ENCODE measurements at places on chromosomes 4 and X.

DNA sequence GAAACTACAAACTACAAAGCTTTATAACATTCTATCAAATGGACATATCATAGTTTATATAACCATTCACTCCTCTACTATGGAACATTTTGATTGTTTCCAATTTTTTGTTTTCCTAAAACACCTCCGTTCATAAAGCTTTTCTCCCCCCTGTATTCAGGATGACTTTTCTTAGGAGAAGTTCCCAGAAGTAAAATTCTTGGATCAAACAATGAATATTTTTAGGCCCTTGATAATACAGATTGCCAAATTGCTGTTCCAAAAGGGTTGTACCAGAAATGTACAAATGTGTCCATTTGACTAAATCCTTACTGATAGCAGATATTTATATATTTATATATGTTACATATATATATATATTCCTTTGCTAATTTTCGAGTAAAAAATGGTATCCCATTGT lies 77.8 kb downstream of the GPC3 start:
- no peak for DNase-seq

GRCh38 chrX:68487254-68487653 lies 11.6 kb upstream of the YIPF6 start:
- no peak for DNase-seq

DNA sequence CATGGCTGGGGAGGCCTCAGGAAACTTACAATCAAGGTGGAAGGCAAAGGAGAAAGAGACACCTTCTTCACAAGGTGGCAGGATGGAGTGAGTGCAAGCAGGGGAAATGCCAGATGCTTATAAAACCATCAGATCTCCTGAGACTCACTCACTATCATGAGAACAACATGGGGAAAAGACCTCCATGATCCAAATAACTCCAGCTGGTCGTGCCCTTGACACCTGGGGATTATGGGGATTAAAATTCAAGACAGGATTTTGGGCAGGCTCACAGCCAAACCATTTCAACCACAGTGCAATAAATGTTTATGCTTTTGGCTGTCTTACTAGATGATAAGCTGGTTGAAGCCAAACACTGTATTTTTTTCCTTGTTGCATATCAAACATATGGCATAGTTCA lies 1112.4 kb downstream of the STIM2 start:
- DNase-seq, result no peak

- DNase-seq, result no peak
Observed at GRCh38 chrX:37754516-37754915, 25.3 kb upstream of the CYBB start.

DNA sequence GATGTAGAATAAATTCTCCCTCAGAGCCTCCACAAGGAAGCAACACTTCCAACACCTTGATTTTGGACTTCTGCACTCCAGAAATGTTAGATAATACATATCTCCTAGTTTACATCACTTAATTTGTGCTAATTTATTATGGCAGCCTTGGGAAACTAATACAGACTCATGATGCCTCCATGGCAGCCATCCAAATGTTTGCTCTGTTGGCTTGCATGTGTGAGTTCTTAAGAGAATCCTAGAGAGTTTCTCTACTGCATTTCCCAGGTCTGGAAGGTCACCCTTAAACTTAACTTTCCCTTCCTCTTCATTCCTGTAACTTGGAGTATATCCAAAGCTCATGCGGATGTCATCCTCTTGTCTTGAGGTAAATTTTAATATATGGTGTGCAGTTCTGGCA lies 956.1 kb downstream of the ADGRL3 start:
- DNase-seq, result no peak

DNA sequence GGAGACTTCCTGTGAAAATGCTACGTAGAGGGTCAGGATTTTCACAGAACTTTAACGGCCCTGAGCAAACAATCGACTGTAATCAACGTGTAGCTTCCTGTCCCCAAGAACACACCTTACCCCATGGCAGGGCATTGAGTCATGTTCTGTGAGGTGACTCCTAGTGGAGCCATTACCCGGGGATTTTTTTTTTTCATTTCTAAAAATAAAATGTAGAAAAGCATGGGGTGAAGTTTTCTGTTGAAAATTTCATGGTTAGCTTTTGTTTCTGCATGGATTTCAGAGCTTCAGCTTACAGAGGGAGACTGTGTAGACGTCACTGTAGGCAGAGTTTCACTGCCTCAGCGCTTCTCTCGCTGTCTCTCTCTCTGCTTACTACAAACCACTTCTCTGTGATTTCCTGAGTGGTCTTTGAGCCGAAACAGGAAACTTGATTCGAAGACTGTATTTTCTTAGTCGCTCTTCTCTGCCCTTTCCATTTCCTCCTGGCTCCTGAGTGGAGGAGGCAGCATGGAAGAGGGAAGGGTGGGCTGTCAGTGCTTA lies 111.7 kb downstream of the NFKB1 start:
- no peak for DNase-seq

GRCh38 chr4:118683513-118683912 lies 1.7 kb upstream of the METTL14 start:
- DNase-seq, result no peak

DNA sequence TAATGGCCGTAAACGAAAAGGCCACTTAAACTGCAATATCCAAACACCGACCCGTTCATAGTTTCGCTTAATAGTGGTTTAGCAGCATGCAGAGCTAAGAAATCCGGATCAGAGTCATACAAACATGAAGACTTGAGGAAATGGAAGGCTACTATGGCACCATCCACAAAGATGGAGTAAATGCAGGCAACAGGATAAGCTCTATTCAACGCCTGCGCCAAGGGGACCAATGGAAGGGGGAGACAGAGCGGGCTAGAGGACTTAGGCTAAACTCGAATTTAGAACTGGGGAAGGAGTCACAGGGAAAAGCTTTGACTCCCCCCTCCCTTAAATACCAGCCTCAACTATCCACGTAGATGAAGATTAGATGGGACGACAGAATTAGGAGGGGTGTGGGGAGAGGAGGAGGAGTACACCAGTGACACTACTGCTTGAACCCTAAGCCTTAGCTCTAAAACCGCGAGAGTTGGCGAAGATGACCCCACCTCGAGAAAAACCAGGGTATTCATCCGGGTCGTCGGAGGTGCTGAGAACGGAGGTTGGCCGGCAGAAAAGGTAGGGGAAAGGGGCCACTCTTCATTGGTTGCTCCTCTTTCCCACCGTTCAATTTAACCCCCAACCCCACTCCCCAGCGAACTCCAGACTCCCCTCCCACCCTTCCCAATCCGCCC lies 3.5 kb downstream of the HUWE1 start:
- peak; percentile 50 for DNase-seq

- DNase-seq, result no peak
Observed at GRCh38 chr4:79982601-79983322, 90.3 kb downstream of the ANTXR2 start.

GRCh38 chr4:1666391-1666790 lies 17.7 kb downstream of the FAM53A start:
- DNase-seq, result no peak

DNA sequence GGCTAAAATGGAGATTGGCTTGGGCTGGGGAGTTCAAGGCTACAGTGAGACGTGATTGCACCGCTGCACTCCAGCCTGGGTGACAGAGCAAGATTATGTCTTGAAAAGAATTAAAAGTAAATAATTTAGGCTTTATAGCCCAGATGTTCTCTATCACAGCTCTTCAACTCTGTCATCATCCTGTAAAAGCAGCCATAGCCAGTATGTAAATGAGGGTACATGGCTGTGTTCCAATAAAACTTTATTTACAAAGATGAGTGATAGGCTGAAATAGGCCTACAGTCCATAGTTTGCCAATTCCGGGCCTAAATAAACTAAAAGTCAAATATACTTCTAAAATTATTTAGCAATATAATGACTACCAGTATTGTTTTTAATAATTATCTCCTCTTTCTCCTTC lies 9.2 kb downstream of the RRH start:
- DNase-seq, result no peak

DNA sequence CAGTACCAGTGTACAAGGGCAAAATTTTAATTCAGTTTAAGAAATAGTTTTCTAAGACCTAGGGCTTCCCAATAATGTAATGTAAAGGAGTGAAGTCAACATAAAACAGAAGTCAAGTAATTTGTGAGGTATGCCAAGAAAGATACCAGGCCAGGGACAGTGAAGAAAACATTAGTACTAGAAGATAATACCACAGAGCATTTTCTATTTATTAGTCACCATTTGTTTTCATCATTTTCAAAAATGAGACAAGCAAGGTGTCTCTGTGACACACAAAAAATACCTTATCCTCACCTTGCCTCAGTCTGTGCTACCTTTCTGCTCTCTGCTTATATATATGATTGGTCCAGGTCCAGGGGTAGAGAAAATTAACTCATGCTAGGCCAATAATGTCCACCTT lies 46.8 kb downstream of the VEGFC start:
- no peak for DNase-seq

GRCh38 chr4:150863456-150863855 lies 151.6 kb downstream of the LRBA start:
- no peak for DNase-seq

- no peak for DNase-seq
Observed at GRCh38 chr4:40619600-40619999, 10.1 kb downstream of the RBM47 start.

GRCh38 chr4:169484485-169484884 lies 127.9 kb downstream of the NEK1 start:
- DNase-seq, result no peak
